ENCODE measurements at places on chromosomes 12 and 14. TPM values are rescaled to one million over a fixed set of nuclear protein-coding genes. Genes with fewer than 3 reads are reported as not detected.

GRCh38 chr12:122166422-122167349, 7.3 kb downstream of the IL31 start:
- no peak for DNase-seq

GRCh38 chr12:116565963-116566362, 6.8 kb downstream of the MAP1LC3B2 start:
- no peak for DNase-seq

- no peak for DNase-seq
Measured at GRCh38 chr14:29148221-29148620, 381.6 kb downstream of the FOXG1 start.

DNA sequence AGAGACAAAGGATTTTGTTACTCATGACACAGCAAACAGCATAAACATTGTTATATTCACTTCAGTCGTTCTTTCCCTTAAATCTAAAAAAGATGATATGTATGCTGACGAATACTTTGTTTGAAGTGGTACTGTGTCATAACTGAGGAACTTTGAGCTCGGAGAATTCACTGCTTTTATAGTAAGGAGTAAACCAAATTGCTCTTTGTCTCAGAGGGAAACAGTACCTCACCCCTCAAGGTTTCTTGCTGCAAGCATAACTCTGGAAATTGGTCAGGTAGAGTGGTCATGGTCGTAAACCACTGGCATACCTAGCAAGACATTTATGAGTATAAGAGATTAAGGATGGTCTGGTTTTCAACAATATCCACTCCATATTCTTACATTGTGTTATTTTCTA, 160.2 kb upstream of the OR4E1 start:
- DNase-seq: no peak

- DNase-seq: no peak
Measured at GRCh38 chr12:104063712-104064030, 660 bp upstream of the HCFC2 start.

DNA sequence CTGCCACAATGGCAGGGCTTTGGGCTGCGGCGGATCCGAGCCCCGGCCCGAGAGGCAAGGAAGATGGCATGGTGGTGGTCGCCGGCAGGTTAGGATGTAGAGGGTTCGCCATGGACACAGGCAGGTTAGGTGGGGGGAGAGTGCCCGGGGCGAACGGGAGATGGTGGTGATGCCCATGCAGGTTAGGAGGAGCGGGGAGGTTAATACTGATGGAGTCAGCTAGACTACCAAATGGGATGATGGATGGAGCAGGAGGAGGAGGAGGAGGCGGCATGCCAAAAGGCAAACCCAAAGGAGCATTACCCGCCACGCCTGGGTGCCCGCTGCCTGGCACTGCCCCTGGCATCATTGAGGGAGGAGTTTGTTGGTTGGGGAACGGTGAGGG, 6.2 kb downstream of the MYL6 start:
- no peak for DNase-seq

DNA sequence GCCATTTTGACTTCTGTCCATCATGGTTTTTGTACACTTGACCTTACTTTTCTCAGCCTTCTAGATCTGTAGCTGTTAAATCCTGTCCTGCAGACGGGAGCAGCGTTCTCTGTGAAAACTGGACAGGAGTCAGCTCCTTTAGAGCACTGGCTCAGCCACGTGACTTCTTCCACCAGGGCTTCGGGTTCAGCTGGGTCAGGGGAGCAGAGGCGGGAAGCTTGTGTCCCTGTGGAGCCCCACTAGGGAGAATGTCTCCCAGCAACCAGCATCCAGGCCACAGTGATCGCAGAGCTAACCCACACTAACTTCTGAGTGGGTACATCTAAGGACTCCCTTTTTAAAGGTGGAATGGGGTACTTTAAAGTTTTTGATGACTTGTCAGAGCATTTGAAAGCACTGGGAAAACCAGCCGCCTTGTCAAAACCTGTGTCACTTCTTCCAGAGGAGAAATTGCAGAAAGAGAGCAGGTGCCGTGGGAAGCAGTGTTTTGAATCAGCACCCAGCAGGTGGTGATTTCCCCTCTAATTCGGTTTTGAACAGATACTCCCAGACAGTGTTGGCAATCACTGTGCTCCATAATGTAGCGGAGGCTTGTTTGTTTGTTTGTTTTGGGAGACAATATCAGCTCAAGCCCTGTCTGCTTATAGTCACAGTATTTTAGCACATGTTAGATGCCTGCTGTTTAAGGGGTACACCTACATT, 17.9 kb downstream of the DERA start:
- no peak for DNase-seq

- DNase-seq: no peak
Measured at GRCh38 chr14:69096246-69096645, 56.7 kb downstream of the DCAF5 start.

DNA sequence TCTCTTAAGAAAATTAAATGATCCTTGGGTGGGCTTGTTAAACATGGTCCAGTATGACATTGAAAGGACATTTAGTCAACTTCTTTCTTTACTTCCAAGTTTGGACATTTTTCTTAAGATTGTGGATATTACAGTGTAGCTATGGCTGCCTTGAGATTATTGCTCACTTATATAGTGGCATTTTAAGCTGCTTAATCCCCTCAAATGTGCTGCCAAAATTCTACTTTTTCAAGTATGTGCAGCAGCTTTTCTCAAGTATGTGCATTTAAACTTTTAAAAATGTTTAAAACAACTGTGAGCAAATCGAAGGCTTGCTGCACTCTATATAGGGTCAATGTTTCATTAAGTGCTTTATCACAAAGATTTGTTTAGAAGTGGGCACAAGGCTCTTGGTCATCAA, 7.4 kb downstream of the TXNRD1 start:
- no peak for DNase-seq

- no peak for DNase-seq
Measured at GRCh38 chr14:52244997-52245396, 22.5 kb upstream of the PTGDR start.

- no peak for DNase-seq
Measured at GRCh38 chr14:24870949-24871701, 178.8 kb downstream of the STXBP6 start.

- no peak for DNase-seq
Measured at GRCh38 chr14:45125754-45126153, 8.5 kb downstream of the FKBP3 start.

Gene SGPP1
- 14.2 TPM for polyA plus RNA-seq

Gene RDH12
- polyA plus RNA-seq: 0.05 TPM

Gene NANOG
- not detected for polyA plus RNA-seq

Gene CYP46A1
- polyA plus RNA-seq: 0.12 TPM

Gene ARHGDIB
- 1.0 TPM for polyA plus RNA-seq

Data from A549 (cell line).